ENCODE measurements at places on chromosomes 3 and 15. TPM values are rescaled to one million over a fixed set of nuclear protein-coding genes. Genes with fewer than 3 reads are reported as not detected.

DNA sequence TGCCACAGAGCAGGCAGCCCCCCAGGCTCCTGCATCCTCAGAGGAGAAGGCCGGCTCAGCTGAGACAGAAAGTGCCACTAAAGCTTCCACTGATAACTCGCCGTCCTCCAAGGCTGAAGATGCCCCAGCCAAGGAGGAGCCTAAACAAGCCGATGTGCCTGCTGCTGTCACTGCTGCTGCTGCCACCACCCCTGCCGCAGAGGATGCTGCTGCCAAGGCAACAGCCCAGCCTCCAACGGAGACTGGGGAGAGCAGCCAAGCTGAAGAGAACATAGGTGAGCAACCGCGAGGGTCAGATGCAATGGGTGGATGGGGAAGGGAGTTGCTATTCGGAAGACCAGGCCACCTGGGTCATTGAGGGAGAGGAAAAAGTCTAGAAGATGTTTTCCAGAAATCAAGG, 53.0 kb downstream of the GAP43 start:
- no peaks in the 10 kb centered on the region for H3K36me3 ChIP-seq
- peaks cover 39% of the 10 kb centered on the region for H3K27me3 ChIP-seq
- H3K4me1 ChIP-seq = peaks cover 4% of the 10 kb centered on the region
- H3K4me3 ChIP-seq = no peak overlapping the region
- H3K27ac ChIP-seq = no peak overlapping the region
- DNase-seq = no peak

GRCh38 chr15:69994429-69995205, 103.1 kb downstream of the TLE3 start:
- no peak overlapping the region for H3K4me3 ChIP-seq
- H3K36me3 ChIP-seq = no peaks in the 10 kb centered on the region

Gene MINAR1
- total RNA-seq = 0.21 TPM

DNA sequence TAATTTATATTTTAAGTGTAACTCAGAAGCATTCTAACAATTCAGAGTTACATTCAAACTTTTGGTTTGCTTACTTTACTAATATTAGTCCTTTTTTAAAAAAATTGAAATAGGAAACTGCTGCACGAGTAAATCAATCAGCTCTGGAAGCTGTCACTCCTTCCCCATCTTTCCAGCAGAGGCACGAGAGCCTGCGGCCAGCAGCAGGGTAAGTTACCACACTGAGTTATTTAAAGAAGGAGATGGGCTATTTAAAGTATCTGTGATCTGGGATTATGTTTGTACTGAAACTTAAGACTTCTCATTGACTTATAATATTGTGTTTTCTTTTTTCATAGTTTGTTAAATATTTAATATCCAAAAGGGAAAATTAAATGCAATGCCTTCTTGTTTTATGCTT, 29.3 kb downstream of the APPL1 start:
- no peak overlapping the region for H3K4me3 ChIP-seq
- H3K4me1 ChIP-seq = no peaks in the 10 kb centered on the region
- no peak for DNase-seq
- no peaks in the 10 kb centered on the region for H3K27me3 ChIP-seq
- H3K27ac ChIP-seq = no peak overlapping the region

Gene ATP8B4
- total RNA-seq = 2.9 TPM

- no peak for DNase-seq
- no peaks in the 10 kb centered on the region for H3K4me1 ChIP-seq
- peaks cover 18% of the 10 kb centered on the region for H3K27me3 ChIP-seq
- H3K27ac ChIP-seq = no peak overlapping the region
- H3K4me3 ChIP-seq = no peak overlapping the region
- no peaks in the 10 kb centered on the region for H3K36me3 ChIP-seq
These were observed 386.5 kb upstream of the PROK2 start for GRCh38 chr3:72171463-72171881.

GRCh38 chr3:26484140-26484539, 138.4 kb upstream of the LRRC3B start:
- no peak overlapping the region for H3K27ac ChIP-seq
- H3K4me3 ChIP-seq = no peak overlapping the region
- DNase-seq = no peak
- no peaks in the 10 kb centered on the region for H3K36me3 ChIP-seq
- no peaks in the 10 kb centered on the region for H3K4me1 ChIP-seq

- H3K36me3 ChIP-seq = no peaks in the 10 kb centered on the region
- peak; percentile 25 for DNase-seq
- H3K4me3 ChIP-seq = no peak overlapping the region
- peaks cover 38% of the 10 kb centered on the region for H3K4me1 ChIP-seq
These were observed 60.8 kb upstream of the MEF2A start for GRCh38 chr15:99504823-99505551.

- peak; percentile 10 for DNase-seq
- H3K27ac ChIP-seq = no peak overlapping the region
- H3K27me3 ChIP-seq = peaks cover 4% of the 10 kb centered on the region
- no peaks in the 10 kb centered on the region for H3K4me1 ChIP-seq
- no peaks in the 10 kb centered on the region for H3K36me3 ChIP-seq
These were observed 185.3 kb upstream of the FEZF2 start for GRCh38 chr3:62558549-62559112.

DNA sequence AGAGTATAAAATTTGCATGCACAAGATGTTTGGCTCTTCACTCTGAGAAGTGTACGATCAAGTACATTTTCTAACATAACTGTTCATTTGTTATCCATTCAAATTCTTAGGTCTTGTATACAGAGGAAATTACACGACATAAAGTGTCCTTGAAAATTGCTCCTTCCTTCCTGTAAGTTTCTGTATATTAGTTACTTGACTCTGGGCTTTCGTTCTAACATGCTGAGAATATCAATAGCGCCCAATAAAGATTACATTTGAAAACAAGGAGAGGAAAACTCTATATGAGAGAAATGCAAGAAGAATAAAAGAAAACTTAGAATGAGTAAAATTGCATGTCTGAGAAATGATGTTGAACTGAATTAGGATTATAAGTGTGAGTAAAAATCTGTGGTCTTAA, 722.5 kb upstream of the CADM2 start:
- no peak overlapping the region for H3K27ac ChIP-seq
- peaks cover 2% of the 10 kb centered on the region for H3K27me3 ChIP-seq
- no peak overlapping the region for H3K4me3 ChIP-seq
- H3K36me3 ChIP-seq = no peaks in the 10 kb centered on the region
- no peak for DNase-seq

Gene SPTSSB
- total RNA-seq = not detected

- H3K4me1 ChIP-seq = no peaks in the 10 kb centered on the region
- H3K36me3 ChIP-seq = no peaks in the 10 kb centered on the region
- no peak overlapping the region for H3K4me3 ChIP-seq
- no peak for DNase-seq
- H3K27ac ChIP-seq = no peak overlapping the region
These were observed 10.6 kb upstream of the SPRED1 start for GRCh38 chr15:38242055-38242454.

- H3K27ac ChIP-seq = no peak overlapping the region
- no peak overlapping the region for H3K4me3 ChIP-seq
- H3K4me1 ChIP-seq = peaks cover 80% of the 10 kb centered on the region
These were observed 19.8 kb downstream of the SH3BP5 start for GRCh38 chr3:15312550-15312949.

All from activated naive CD4-positive, alpha-beta T cell treated with anti-CD3 and anti-CD28 coated beads for 36 hours (primary cell).